Activated naive CD4-positive, alpha-beta T cell treated with anti-CD3 and anti-CD28 coated beads, Interleukin-2, amount 10 ng/mL, durations not matched to agents 7 days and 5 days (primary cell): ENCODE measurements at places on chromosomes 12 and 14.
A peak's percentile ranks its signal among the peaks of the same experiment; 100 is the strongest.

DNA sequence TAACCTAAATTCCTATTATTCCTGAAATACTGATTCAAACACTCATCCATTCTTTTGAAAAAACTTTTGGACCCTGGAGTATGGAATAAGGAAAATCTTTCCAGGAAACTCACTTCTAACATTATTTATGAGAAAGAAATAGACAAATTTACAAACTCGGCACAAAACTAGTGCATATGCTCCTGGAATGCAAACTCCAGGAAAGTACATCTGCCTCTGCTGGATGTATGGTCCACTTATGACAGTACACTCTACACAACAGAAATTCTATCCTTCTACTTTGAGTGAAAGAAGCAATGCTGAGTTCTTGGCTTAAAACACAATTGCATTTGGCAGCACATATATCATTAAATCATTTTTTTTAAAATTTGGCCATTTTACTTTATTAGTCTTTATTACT, 700.5 kb upstream of the STXBP6 start:
- no peak for DNase-seq

DNA sequence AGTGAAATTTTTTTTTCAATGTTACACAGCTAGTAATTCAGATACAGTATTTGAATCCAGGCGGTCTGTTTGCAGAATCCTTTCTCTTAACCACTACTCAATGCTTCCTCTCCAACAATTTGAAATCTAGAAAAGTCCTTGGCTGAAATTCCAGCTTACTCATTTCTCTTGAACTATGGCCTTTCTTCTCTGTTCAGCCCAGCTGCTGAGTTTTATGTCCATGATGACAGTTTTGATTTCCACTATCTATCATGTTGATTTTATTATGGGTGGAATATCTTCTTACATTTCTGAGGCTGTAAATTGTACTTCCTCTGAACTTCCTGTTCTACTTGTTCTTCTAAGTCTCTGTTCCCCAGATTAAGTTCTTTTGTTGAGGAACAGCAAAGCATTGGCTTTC, 315.3 kb downstream of the DIO2 start:
- no peak for DNase-seq

GRCh38 chr14:49945448-49946319, 52.8 kb downstream of the ARF6 start:
- DNase-seq = peak; percentile 24

GRCh38 chr12:104306943-104307654, 3.6 kb downstream of the EID3 start:
- no peak for DNase-seq

- DNase-seq = peak; percentile 52
Observed at GRCh38 chr14:54730156-54730961, 163.4 kb downstream of the SAMD4A start.

- peak; percentile 73 for DNase-seq
Observed at GRCh38 chr12:112198120-112198733, 72.9 kb downstream of the TRAFD1 start.

GRCh38 chr12:32702473-32702872, 23.4 kb downstream of the DNM1L start:
- no peak for DNase-seq
